Omental fat pad (tissue), 4 donors: ENCODE measurements at places on chromosomes 13 and 19. TPM values are rescaled to one million over a fixed set of nuclear protein-coding genes. Genes with fewer than 3 reads are reported as not detected.

DNA sequence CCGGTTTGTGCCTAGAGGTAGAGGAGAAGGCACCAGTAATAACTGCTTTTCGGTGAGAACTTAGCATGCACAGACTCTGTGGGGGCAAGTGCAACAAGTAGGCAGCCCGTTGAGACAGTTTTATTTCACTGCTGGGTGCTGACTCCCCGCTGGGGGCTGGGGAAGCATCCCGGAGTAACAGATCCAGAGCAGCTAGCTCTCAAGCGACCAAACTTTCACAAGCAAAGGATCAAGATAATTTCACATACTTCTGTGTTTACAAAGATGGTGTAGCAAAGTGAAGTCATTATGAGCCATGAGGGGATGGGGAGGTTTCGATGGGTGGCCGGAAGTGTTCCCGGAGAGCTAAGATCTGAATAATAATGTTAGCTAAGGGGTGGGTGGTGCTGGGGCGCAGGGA, 2.8 kb downstream of the NACC1 start:
- DNase-seq = no peak

Gene IL17D
- 2.5 TPM for total RNA-seq

DNA sequence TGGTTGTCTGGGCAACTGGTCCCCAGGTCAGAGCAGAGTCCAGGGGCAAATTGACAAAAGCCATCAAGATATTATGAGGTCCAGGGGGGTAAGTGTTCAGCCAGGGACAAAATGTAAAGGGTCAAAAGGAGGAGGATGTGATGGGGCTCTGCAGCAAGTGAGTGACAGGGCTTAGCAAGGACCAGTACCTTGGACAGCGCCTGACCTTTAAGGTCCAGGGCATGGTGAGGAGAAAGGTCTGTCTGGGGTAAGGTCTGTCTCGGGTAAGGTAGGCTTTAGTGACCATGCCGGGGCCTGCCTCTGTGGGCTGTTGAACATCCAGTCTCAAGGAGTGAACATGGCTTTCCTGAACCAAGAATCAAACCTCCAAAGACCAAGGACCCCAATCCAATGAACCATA, 6.3 kb upstream of the ZNF358 start:
- no peak for DNase-seq

Gene SYT5
- total RNA-seq = not detected

DNA sequence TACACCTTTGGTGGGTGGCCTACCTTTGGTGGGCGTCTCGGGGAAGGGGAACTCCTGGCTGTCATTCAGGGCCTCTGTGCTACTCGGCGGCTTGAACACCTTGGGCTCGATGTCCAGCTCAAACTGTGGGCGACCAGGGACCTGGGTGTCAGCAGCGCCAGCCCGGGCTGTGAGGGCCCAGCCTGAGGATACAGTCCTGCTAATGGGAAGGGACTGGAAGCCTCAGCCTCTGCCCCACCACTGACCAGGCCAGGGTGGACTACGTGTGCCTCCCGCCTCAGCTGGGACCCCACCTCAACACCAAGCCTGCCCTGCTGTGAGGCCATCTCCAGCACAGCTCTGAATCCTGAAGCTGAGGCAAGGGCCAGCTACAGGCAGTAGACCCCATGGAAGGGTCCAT, 7.7 kb downstream of the TMEM259 start:
- no peak for DNase-seq

- DNase-seq = peak; percentile 51
Measured at GRCh38 chr19:19170053-19170872, at the start of gene MEF2B. Gene MEF2B (minus strand): TSS chr19:19170263. CDS start chr19:19150735, 19,528 bp downstream.

DNA sequence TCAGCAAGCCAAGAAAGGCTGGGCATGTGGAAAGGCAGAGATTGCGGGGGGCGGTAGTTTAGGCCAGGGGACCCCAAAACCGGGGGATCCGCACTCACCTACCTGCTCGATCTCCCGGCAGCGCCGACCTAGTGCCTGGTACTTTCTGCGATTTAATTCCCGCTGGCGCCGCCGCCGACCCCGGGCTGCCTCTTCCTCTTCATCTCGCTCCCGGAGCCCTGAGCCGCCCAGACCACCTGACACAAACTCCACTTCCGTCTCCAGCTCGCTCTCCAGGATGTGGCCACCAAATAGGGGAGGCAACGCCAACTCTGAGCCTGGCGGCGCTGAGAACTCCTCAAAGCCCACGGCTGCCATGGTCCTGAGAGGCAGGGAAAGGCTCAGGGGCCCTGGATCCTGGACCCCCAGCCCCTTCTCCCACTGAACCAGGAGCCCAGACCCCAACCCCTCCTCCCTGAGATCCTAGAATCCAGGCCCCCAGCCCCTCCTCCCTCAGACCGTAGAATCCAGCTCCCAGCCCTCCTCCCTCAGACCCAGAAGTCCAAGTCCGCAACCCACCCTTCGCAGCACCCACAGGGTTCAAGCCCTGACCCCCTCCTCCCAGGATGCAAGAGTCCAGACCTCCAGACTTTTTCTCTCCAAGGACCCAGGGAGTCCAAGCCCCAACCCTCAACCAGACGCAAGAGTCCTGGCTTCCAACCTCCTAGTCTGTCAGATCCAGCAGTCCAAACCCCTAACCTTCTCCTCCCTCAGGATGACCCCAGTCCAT, 933 bp downstream of the TFPT start:
- no peak for DNase-seq

GRCh38 chr19:47284324-47284899, 9.7 kb downstream of the INAFM1 start:
- DNase-seq = no peak

Gene VSTM1
- not detected for total RNA-seq

Gene DOCK9
- 94.4 TPM for total RNA-seq

GRCh38 chr19:15251010-15251748, 18.9 kb upstream of the EPHX3 start:
- DNase-seq = no peak
